WERI-Rb-1 (cell line): ENCODE measurements at places on chromosomes 13 and 19.

GRCh38 chr19:6732803-6733337, 4.5 kb downstream of the GPR108 start:
- DNase-seq: no peak

DNA sequence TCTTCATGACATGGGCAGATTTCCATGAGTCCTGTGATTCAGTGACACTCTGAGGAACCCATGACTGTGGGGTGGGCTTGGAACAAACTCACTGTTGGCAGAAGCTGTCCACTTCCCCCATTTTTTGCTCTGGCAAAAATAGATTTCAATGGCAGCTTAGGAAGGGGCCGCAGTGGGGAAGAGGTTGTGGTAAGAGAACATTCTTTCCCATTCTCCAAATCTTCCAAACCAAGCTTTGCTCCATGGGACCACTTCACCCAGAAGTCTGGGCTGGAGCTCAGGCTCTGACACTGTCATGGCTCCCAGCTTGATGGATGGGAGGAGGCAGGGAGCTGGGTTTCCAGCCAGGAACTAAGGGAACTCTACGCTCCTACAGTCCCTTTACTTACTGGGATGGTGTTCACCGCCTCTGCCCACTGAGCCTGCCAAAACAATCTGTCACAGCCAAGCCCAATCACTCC, 24.9 kb upstream of the MEDAG start:
- DNase-seq: no peak

GRCh38 chr19:19110410-19111135, 27.7 kb downstream of the TMEM161A start:
- no peak for DNase-seq

DNA sequence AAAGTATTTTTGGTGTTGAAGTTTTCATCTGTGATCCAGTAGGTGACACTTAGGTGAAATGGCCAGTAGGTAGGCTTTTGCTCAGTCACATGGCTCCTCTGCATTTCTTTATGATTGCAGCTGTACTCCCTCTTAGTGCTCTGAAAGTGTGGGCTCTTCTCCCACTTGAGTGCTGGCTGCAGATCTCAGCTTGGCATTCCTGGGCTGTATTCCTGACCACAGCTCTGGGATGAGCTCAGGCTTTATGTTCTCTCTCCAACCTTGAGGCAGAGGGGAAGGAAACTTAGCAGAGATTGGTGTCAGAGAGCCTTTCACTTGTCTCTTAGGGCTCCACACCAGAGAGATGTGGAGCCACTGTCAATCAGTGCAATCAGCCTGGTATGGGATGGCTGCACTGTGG, 254.3 kb downstream of the NDFIP2 start:
- DNase-seq: no peak

DNA sequence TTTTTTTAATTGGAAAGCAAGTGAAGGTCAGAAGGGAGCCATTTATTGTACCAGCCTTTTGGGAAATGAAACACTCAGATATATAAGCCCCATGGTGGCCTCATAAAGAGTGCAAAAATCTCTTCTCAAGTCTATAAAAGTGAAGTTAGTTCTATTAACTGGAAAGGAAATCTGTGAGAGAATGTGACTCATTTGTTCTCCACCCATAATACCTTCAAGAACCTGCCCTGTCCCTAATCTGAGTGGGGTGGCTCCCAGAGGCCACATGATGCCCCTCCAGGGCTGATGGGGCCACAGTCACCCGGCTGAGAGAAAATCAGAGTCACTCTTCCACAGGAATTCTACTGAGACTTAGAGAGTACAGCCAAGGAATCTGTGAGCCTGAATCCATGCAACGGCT, 65.8 kb upstream of the SERP2 start:
- no peak for DNase-seq

DNA sequence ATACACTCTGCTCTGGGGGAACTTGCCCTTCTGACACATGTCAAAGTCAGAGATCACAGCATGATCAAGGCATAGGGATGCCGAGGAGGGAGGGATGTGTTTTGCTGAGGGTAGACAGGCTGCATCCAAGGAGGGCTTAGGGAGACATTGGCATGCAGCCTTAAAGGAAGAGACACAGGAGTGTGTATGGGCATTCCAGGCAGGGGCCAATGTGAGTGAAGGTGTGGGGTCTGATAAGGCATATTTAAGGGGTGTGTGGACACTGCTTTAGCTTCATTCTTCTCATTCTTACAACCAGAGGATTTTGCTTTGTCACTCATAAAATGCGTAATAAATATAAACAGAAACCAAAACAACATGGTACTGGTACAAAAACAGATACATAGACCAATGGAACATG, 193.4 kb downstream of the RGCC start:
- no peak for DNase-seq

GRCh38 chr19:18696023-18696422, 12.5 kb downstream of the CRTC1 start:
- DNase-seq: no peak

GRCh38 chr19:4063369-4064148, 3.1 kb downstream of the ZBTB7A start:
- DNase-seq: no peak

- DNase-seq: peak; percentile 80
These were observed 5.8 kb downstream of the FTL start for GRCh38 chr19:48970923-48971395.

GRCh38 chr13:75596657-75597182, 39.4 kb upstream of the LMO7 start:
- DNase-seq: no peak

DNA sequence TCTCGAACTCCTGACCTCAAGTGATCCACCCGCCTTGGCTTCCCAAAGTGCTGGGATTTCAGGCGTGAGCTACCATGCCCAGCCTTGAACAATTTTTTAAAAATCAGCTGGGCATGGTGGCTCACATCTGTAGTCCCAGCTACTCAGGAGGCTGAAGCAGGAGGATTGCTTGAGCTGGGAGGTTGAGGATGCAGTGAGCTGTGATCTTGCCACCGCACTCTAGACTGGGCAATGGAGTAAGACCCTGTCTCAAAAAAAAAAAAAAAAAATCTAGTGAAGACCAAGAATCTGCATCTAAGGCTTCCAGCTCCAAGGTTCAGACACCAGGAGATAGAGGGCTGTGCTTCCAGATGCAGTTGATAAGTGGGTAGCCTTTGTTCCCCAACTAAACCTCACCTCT, 17.1 kb downstream of the DNASE2 start:
- no peak for DNase-seq

- no peak for DNase-seq
These were observed at the start of gene RETN for GRCh38 chr19:7668842-7669241. Gene RETN (plus strand): TSS chr19:7669049. CDS start chr19:7669327, 278 bp downstream.

- DNase-seq: no peak
These were observed 1543.0 kb downstream of the SLITRK5 start for GRCh38 chr13:89214185-89214584.

GRCh38 chr13:70896136-70896535, 787.9 kb upstream of the KLHL1 start:
- DNase-seq: no peak

DNA sequence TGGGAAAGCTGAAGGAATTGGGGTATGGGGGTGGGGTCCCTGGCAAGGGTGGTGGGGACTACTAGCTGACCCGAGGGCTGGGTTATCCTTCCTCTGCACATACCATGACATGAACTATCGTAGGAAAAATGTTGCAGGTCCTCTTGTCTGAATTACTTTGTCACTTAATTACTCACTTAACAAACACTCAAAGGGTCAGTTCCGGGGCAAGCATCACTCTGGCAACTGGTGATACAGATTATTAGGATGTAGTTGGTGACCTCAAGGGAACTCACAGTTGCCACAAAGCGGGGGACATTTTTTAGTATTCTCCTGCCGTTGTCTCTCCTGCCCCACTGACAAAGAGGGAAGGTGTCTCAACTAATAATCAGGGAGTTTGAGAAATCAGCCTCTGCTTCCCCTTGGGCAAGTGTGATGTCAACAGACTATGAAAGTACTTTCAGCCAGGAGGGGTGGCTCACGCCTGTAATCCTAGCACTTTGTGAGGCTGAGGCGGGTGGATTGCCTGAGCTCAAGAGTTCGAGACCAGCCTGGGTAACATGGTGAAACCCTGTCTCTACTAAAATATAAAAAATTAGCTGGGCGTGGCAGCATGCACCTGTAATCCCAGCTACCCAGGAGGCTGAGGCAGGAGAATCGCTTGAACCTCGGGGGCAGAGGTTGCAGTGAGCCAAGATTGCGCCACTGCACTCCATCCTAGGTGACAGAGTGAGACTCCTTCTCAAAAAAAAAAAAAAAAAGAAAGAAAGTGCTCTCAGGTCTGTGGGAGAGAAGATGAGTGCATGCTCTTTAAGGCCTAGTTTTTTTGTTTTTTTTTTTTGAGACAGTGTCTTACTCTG, 10.3 kb downstream of the DNAJB1 start:
- no peak for DNase-seq

DNA sequence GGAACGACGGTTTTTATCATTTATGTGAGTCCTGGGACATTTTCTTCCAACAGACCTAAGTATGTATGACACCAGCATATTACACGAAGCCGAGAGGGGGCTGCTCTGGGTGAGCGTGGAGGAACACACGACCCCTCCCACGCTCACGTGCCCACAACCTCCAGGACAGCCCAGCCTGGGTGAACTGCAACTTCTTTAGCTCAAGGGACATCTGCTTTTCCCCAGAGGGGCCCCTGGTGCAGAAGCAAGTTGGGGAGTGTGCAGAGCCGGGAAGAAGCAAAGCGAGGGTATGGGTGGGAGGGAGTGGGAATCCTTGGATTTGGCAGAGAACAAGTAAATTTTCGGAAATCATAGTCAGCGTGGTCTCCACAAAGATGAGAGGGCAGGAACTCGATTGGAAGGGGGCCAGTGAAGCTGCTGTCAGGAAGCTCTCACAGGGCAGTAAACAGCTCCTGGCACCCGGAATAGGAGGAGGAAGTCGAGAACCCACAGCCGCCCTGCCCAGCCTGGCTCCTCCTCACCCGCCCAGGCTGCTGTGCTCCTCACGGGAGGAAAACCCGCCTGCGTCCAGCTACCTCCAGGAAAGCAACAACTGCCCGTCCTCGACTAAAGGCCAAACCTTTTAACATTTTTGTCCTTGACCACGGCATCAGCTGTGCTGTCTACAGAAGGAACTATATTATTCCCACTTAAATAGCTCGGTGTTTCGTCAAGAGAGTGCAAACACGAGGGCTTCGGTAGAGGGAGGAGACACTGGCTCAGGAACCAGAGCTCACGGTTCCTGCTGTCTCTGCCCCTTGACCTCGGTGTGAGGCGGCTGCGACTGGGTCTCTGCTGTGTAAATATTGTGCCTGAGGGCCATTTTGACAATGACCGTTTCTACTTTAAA, 17.2 kb upstream of the CFAP97D2 start:
- no peak for DNase-seq

DNA sequence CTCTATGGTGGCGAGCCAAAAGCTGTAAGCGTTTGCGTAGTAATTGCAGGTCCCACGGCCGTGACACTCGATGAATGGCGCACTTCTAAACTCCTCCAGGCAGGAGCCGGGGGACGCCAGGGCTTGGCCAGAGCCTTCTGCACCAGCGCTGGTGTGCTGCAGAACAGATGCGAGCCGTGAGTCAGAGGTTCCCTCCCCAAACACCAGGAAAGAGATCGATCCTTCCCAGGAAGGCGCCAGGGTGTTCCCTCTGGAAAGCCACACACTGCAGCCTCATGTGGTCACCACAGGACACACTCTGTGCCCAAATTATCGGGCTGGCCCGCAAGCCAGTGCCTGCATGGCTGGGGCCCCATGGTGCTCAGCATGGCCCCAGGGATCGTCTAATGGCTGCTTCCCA, 154.6 kb downstream of the COL4A1 start:
- no peak for DNase-seq

DNA sequence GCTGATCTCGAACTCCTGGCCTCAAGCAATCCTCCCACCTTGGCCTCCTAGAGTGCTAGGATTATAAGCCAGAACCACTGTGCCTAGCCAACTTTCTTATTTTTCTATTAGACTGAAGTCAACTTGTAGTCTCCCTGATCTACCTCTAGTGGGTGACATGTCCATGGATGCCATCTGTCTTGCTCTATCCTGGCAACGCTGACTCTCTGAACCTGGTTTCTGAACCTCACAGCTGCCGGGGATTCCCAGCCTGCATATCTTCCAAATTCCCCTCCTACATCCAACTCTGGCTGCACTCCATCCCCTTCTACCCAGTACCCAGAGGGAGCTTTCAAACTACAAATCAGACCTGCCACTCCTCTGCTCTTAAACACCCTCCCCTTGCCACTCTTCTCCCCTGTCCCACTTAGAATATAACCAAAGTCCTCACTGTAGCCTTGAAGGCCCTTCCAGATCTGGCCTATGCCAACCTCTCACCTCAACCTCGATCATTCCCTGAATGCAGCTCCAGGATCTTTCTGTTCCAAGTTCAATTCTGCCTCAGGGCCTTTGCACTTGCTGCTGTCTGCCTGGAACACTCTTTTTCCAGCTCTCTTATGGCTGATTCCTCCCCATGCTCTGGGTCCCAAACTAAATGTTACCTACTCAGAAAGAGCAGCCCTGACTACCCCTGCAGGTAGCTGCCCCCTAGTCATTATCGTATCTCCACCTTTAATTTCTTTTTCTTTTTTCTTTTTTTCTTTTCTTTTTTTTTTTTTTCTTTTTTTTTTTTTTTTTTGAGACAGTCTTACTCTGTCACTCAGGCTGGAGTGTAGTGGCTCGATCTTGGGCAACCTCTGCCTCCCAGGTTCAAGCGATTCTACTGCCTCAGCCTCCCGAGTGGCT, 2.2 kb downstream of the CLIP3 start:
- DNase-seq: no peak

GRCh38 chr13:99886706-99887105, 84.9 kb downstream of the ZIC5 start:
- DNase-seq: no peak

GRCh38 chr19:42193706-42194105, 23.8 kb downstream of the DEDD2 start:
- DNase-seq: no peak

DNA sequence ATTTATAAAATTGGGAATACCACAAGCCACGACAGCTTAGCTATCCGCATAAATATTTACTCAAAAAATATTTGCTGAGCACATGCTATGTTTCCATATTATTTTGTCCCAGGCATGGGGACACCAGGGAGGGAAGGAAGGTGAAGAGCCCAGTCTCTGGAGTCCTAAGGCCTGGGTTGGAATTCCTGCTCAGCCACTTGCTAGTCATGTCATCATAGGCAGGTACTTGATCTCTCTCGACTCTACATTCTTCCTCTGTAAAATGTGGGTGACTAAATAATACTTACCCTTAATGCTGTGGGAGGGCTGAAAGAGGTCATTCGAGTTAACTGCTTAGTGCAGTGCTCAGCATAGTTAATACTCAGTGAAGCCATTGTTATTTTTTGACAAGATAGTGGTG, 4.3 kb upstream of the RNASEH2B start:
- DNase-seq: no peak

- DNase-seq: no peak
These were observed 43.0 kb downstream of the CEP89 start for GRCh38 chr19:32928806-32929205.
